ENCODE measurements at places on chromosomes 6 and 20.

GRCh38 chr20:46420878-46421277 is 14.5 kb upstream of the ELMO2 start:
- no peak for DNase-seq
- no peaks in the 10 kb centered on the region for H3K4me1 ChIP-seq
- peaks cover 35% of the 10 kb centered on the region for H3K27me3 ChIP-seq
- H3K4me3 ChIP-seq: no peak overlapping the region

DNA sequence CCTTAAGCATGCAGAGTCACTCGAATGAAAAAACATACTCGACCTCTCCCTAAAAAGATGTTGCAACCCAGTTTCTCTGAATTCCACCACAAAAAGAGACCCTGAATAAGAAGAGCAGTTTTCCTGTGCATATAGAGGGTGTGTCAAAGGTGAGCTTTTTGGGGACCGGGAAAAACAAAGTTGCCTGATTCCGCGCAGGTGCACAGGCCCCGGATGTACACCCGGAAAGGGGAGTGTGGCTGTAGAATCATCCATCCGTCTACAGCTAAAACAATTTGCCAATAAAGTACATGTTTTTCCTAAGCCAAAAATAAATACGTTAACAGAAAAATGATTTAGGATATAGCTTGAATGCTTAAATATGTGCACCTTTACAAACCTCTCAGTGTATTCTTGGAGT is 41.2 kb upstream of the IRF4 start:
- no peaks in the 10 kb centered on the region for H3K4me1 ChIP-seq
- DNase-seq: no peak

DNA sequence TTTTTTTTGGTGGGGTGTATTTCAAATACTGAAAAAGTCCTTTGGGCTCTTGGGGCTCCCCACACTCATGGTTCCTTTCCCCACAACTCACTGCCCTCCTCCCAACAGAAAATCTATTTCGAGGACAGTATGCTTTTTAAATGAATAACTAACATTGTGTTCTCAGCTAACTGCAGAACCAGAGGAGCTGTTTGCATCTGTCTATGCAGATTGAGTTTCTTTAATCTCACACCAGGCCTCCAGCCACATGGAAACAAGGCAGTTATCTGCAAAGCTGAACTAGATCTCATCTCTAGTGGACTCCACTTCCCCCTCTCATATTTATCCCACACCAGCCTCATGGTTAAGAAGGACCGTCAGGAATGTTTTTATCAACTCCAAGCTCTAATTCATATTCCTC is 955.1 kb downstream of the KIF16B start:
- H3K27ac ChIP-seq: no peak overlapping the region
- no peak for DNase-seq
- H3K27me3 ChIP-seq: no peaks in the 10 kb centered on the region
- H3K4me3 ChIP-seq: no peak overlapping the region
- H3K36me3 ChIP-seq: no peaks in the 10 kb centered on the region
- no peaks in the 10 kb centered on the region for H3K4me1 ChIP-seq

DNA sequence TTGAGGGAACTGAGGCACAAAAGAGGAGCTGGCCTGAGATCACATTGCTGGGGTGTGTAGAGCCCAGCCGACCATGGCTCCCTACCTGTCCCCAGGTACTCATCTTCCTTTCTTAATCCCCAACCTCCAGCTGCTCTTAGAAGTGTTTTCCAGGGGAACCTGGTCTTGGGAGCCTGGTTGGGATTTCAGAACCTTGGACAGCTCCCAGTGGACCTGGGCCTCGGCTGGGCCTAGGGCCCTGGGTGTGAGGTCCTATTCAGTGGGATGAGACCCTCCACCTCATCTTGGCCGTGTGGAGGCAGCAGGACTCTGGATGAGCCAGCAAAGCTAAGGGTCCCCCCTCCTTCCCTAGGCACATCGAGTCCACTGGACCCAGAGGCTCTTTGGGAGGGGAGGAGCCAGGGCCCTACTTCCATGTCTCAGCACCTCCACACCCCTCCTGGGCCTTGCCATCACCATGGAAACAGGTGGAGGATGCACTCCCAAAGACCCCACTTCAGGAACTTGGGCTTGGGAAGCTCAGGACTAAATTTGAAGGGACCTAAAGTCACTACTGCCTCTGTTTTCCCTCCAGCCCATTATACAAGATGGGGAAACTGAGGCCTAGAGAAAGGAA is 38.5 kb downstream of the DLGAP4 start:
- no peaks in the 10 kb centered on the region for H3K36me3 ChIP-seq
- no peak for DNase-seq
- peaks cover 5% of the 10 kb centered on the region for H3K4me1 ChIP-seq
- no peak overlapping the region for H3K27ac ChIP-seq
- no peak overlapping the region for H3K4me3 ChIP-seq

DNA sequence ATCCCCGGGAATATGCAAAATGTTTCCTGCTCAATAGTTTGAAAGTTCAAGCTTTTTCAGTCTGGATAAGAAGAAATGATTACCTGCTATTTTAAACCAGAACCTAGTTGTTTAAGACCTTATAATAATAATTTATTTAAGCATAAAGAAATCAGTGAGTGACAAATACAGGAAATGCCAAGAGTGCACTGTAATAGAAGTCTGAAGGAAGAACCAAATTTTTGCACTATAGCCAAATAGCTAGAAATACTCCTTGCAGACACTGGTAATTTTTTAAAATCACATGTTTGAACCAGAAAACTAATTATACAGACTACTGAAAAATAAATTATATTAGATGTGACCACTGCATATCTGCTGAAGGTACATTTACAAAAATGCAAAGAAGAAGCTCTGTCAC is 93.2 kb downstream of the MMS22L start:
- no peaks in the 10 kb centered on the region for H3K27me3 ChIP-seq
- H3K36me3 ChIP-seq: peaks cover 18% of the 10 kb centered on the region
- no peak overlapping the region for H3K4me3 ChIP-seq
- no peak overlapping the region for H3K27ac ChIP-seq
- no peak for DNase-seq

Measured in activated T-cell treated with anti-CD3 and anti-CD28 coated beads, Interleukin-2, amount 50 U/mL, for 24 hours (primary cell).